ENCODE measurements at places on chromosomes 5 and 9. TPM values are rescaled to one million over a fixed set of nuclear protein-coding genes. Genes with fewer than 3 reads are reported as not detected.

- H3K4me1 ChIP-seq = no peaks in the 10 kb centered on the region
- H3K27ac ChIP-seq = no peak overlapping the region
- H3K4me3 ChIP-seq = no peak overlapping the region
Measured at GRCh38 chr9:135613946-135614805, 25.2 kb downstream of the GLT6D1 start.

DNA sequence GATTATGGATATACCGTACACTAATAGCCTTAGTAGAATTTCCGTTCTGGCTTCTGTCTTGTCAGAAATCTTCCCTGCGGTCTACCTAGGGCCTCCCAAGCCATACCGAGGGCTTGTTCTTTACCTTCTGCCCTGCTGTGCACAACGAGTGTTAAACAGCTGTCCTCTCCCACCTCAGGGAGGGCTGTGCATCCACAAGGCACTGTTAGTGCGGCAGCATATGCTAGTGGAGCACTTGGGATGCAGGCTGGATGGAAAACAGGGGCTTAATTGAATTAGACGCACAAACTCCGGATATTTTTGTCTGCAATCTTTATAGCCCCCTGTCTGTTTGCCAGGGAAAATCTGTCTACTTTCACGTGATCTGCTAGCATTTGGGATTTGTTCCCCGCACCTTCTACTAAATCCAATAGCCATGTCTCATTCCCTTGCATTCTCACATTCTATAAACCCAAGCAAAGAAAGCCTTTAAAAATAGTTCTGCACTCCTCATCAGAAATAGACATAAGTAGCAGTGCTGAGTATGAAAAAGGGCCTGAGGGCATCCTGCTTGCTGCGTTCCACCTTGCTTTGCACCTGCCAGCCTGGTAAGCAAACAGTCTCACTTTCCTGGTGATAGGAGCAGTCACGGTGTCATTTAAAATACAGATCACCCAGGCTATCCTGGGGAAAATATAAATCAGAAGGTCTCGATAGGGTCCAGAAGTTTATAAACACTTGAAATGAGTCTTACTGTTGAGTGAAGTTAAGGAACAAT lies 382.6 kb downstream of the RASEF start:
- no peak for DNase-seq
- no peak overlapping the region for H3K4me3 ChIP-seq
- no peaks in the 10 kb centered on the region for H3K36me3 ChIP-seq
- no peaks in the 10 kb centered on the region for H3K4me1 ChIP-seq

GRCh38 chr9:9352877-9353481 lies 1259.8 kb downstream of the PTPRD start:
- H3K4me3 ChIP-seq = no peak overlapping the region
- no peaks in the 10 kb centered on the region for H3K4me1 ChIP-seq
- H3K27me3 ChIP-seq = no peaks in the 10 kb centered on the region
- no peaks in the 10 kb centered on the region for H3K36me3 ChIP-seq

DNA sequence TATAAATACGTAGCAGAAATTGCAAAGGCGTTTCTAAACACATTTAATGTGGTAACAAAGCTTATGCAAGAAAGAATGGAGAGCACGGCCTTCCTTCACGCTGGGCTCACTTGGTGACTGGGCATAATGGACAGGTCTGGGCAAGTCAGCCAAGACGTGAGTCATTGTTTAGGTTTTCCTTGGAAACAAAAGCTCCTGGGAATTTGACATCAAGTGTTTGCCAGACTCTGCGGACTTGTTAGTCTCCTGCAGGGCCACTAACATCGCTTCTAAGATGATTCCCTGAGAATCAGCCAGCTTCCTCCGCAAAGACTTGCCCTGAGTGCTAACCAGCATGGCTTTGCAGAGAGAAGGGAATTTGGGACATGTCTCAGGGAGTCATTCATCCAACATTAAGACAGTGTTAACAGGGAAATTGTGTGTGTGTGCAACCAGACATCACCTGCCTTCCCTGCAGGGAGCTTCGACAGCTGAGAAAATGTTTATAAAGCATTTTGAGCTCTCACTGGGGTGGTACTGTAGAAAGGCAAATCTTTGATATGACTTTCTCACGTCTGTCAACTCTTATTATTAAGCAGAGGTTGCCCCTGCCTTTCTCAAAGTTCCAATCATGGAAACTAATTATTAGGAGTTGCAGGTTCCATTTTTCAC lies 182.5 kb downstream of the NTRK2 start:
- no peaks in the 10 kb centered on the region for H3K36me3 ChIP-seq
- no peak overlapping the region for H3K27ac ChIP-seq
- no peaks in the 10 kb centered on the region for H3K27me3 ChIP-seq
- no peak overlapping the region for H3K4me3 ChIP-seq

- DNase-seq = no peak
- no peaks in the 10 kb centered on the region for H3K36me3 ChIP-seq
- no peaks in the 10 kb centered on the region for H3K27me3 ChIP-seq
- no peak overlapping the region for H3K27ac ChIP-seq
Measured at GRCh38 chr9:113598451-113598850, 134.9 kb downstream of the RGS3 start.

DNA sequence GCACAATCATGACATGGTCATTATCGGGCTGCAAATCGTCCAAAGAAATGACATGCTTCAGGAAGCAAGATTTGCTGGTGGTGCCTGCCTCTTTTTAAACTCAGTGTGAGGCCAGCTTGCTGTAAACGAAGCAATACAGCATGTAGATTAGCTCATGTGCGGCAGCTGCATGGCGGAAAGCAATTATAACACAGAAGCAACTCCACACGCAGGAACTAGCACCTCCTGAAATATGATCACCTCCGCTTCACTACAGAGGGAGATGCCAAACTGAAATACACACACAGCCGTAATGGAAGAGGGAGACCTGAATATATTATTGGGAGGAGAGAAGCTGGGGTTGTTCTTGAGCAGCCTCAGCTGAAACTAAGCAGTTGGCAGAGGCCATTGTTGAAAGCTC lies 312.5 kb downstream of the PSAT1 start:
- H3K27me3 ChIP-seq = no peaks in the 10 kb centered on the region
- no peak for DNase-seq
- H3K4me1 ChIP-seq = no peaks in the 10 kb centered on the region
- H3K27ac ChIP-seq = no peak overlapping the region

GRCh38 chr9:131744171-131744719 lies 4.4 kb upstream of the RAPGEF1 start:
- H3K4me3 ChIP-seq = no peak overlapping the region
- DNase-seq = peak; percentile 69
- H3K27me3 ChIP-seq = no peaks in the 10 kb centered on the region
- no peaks in the 10 kb centered on the region for H3K36me3 ChIP-seq
- H3K4me1 ChIP-seq = peaks cover 23% of the 10 kb centered on the region

- H3K4me3 ChIP-seq = no peak overlapping the region
- H3K27ac ChIP-seq = no peak overlapping the region
- H3K4me1 ChIP-seq = no peaks in the 10 kb centered on the region
- no peak for DNase-seq
- H3K27me3 ChIP-seq = no peaks in the 10 kb centered on the region
Measured at GRCh38 chr9:33388110-33388994, 14.0 kb downstream of the AQP7 start.

Gene ENTPD2
- polyA plus RNA-seq = not detected

Gene CCNJL
- polyA plus RNA-seq = 0.03 TPM

Gene IL3
- not detected for polyA plus RNA-seq

Gene OBP2B
- not detected for polyA plus RNA-seq

Measured in B cell (primary cell).